ENCODE measurements at places on chromosomes 5 and 9. TPM values are rescaled to one million over a fixed set of nuclear protein-coding genes. Genes with fewer than 3 reads are reported as not detected.

Gene SLC6A7
- not detected for total RNA-seq

Gene TRAF1
- 164 TPM for total RNA-seq

Gene MZB1
- total RNA-seq, result 48.3 TPM

Gene SMIM32
- not detected for total RNA-seq

Gene RAI14
- total RNA-seq, result 4.0 TPM

Gene SV2C
- total RNA-seq, result 0.32 TPM

Gene TSLP
- 0.87 TPM for total RNA-seq

Gene CD180
- total RNA-seq, result 0.02 TPM

Gene ARHGEF39
- 12.3 TPM for total RNA-seq

Gene OGN
- total RNA-seq, result not detected

Gene MVB12B
- 0.23 TPM for total RNA-seq

Gene LURAP1L
- total RNA-seq, result not detected

Gene C5orf52
- not detected for total RNA-seq

Gene DDX41
- total RNA-seq, result 138 TPM

Gene DOCK2
- total RNA-seq, result 246 TPM

Gene OR13C3
- total RNA-seq, result not detected

Gene PCDHA1
- total RNA-seq, result 0.07 TPM

Gene FOXB2
- total RNA-seq, result not detected

Gene PCDHA6
- total RNA-seq, result not detected

Gene NME5
- not detected for total RNA-seq

Gene FAM78A
- total RNA-seq, result 55.3 TPM

Gene POLE3
- total RNA-seq, result 73.8 TPM

Gene TRIM52
- total RNA-seq, result 15.5 TPM

Gene N4BP3
- total RNA-seq, result 3.4 TPM

Gene SNCAIP
- total RNA-seq, result not detected

Gene SPATA31E1
- total RNA-seq, result not detected

Gene ZNF367
- total RNA-seq, result 19.6 TPM

Gene FBXW2
- 80.2 TPM for total RNA-seq

Gene IRX1
- total RNA-seq, result not detected

Gene SPINK6
- not detected for total RNA-seq

Gene SPATA31A7
- total RNA-seq, result not detected

Gene QRFP
- not detected for total RNA-seq

Gene CDC25C
- total RNA-seq, result 9.0 TPM

Gene NPR3
- not detected for total RNA-seq

Gene AUH
- 58.2 TPM for total RNA-seq

Gene PHF2
- 24.6 TPM for total RNA-seq

Gene TRIM14
- total RNA-seq, result 41.5 TPM

Gene PCDHA3
- total RNA-seq, result not detected

Gene SVEP1
- total RNA-seq, result not detected

Gene C5orf22
- 34.3 TPM for total RNA-seq

Gene FBP1
- not detected for total RNA-seq

Gene SIT1
- 92.1 TPM for total RNA-seq

Gene FOXD1
- total RNA-seq, result 0.25 TPM

Gene DRD1
- not detected for total RNA-seq

Gene CDH9
- not detected for total RNA-seq

Gene BTNL3
- total RNA-seq, result not detected

Gene MXD3
- 12.8 TPM for total RNA-seq

Gene FOXD4L4
- not detected for total RNA-seq

Gene CTSV
- total RNA-seq, result 0.48 TPM

Gene CATSPER3
- total RNA-seq, result 0.34 TPM

Gene PDE8B
- total RNA-seq, result 0.05 TPM

Gene MARCHF11
- not detected for total RNA-seq

Gene HSD17B3
- not detected for total RNA-seq

Gene PROB1
- total RNA-seq, result 8.3 TPM

Gene PHYHD1
- 0.68 TPM for total RNA-seq

Gene MRPS27
- total RNA-seq, result 98.4 TPM

Gene GZMA
- total RNA-seq, result 96.9 TPM
